ENCODE measurements at places on chromosomes 1 and 21.

- DNase-seq: peak; percentile 64
Measured at GRCh38 chr1:85134583-85135391, 66.0 kb downstream of the SYDE2 start.

GRCh38 chr1:228555074-228555994, 68.2 kb downstream of the RNF187 start:
- DNase-seq: no peak

- DNase-seq: no peak
Measured at GRCh38 chr1:224784265-224785039, 145.0 kb upstream of the DNAH14 start.

- no peak for DNase-seq
Measured at GRCh38 chr1:210596641-210597040, 267.9 kb downstream of the HHAT start.

DNA sequence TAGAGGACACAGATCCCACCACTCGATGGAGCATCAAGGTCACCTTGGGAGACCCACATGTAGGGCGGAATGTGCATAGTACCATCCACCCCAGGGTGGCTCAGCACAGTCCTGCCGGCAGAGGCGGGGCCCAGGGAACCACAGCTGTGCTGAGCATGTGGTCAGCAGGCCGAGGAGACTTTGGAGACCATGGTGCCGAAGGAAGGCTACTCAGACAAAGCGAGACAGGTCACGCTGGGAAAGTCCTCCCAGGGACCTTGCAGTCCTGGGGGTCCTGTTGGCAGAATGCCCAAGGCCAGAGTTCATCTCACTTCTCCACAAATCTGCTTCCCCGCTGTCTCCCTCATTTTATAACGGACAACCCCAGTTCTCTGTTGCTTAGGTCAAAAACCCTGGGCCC, 22.5 kb downstream of the WNT3A start:
- DNase-seq: no peak

GRCh38 chr1:112991402-112992120, 35.6 kb upstream of the SLC16A1 start:
- no peak for DNase-seq

DNA sequence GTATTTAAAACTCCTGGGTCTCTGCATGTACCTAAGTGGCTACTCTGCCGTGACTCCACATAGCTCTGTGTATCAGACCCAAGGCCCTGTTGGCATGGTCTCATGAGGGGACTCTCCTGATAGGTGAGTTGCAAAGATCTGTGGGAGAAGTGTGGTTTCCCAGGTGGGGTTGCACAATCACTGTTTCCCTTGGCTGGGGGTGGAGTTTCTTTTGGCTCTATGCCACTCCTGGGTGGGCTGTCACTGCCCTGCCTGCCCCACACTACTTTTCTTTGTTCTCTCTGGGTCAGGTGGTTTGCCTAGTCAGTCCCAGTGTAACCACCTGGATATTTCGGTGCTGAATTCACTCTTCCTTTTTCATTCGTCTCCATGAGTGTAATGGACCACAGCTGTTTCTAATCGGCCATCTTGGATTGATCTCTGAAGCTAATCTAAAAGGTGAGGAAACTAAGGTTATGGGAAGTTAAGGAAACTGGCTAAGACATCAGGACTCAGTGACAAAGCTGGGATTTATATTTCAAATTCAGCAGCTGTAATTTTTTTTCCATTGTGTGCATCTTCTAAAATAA, 97.1 kb upstream of the CACYBP start:
- DNase-seq: peak; percentile 21

DNA sequence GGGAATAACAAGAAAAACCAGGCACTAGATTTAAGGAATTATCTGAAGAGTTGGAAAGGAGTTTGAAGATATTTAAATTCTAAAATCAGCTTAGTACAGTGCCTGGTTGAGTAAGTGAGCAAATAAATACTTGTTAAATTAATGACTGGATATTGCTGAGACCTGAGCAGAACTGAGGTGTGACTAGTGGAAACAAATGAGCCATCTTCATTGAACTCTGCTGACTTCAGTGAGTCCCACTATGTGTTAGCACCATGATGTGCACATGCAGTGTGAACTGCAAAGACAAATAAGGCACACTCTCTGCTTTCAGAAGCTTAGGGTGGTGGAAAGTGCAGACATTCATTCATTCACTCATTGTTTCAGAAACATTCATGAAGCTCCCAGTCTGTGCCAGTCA, 48.7 kb downstream of the ELAPOR1 start:
- DNase-seq: no peak

GRCh38 chr21:37532868-37533780, 166.6 kb downstream of the DYRK1A start:
- DNase-seq: peak; percentile 52

DNA sequence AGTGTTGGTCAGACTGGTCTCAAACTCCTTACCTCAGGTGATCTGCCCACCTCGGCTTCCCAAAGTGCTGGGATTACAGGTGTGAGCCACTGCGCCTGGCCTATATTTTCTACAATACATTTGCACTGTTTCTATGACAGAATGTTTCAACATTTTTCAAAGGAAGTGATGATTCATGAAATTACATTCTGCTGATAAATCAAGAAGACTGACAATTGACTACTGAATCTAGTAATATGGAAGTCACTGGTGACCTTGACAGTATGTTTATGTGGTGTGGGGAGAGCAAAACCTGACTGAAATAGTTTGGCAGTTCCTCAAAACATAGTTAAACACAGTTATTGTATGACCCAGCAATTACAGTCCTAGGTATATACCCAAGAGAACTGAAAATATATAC, 18.1 kb downstream of the LRIF1 start:
- DNase-seq: no peak

GRCh38 chr1:247542811-247543210, 6.1 kb upstream of the GCSAML start:
- no peak for DNase-seq

DNA sequence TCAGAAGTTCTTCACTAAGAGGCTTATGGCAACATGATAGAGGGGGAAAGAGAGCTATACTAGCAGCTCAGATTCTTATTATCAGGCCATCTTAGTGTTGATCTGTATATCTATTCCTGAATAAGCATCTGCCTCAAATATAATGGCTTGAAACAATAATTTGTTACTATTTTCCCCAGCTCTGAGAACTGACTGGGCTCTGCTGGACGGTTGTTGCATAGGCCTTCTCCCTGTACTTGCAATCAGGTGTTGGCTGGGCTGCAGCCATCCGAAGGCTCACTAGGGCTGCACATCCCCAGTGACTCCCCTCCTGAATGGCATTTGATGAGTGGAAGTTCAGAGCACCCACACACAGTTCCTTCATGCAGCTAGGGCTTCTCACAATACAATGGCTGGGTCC, 116.0 kb downstream of the PROX1 start:
- DNase-seq: no peak

- peak; percentile 29 for DNase-seq
Measured at GRCh38 chr1:229557200-229557850, 1.2 kb downstream of the ABCB10 start.

GRCh38 chr1:31243501-31244286, 4.0 kb upstream of the NKAIN1 start:
- no peak for DNase-seq

DNA sequence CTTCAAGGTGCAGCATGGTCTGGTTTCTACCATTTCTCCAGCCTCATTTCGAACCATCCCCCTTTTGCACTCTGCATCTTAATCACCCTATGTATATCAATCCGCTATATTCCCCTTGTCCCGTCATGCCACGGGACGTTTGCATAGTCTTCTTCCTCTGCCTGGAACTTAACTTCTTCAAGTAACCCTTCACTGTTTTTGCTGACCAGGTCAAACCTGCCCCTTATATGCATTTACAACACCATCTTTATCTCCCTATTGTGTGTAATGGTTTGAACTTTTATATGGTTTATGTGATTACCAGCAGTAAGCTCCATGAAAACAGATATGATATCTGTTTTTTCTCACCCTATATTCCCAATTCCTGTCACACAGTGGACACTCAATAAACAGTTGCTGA, 2.3 kb downstream of the VPS45 start:
- DNase-seq: no peak

DNA sequence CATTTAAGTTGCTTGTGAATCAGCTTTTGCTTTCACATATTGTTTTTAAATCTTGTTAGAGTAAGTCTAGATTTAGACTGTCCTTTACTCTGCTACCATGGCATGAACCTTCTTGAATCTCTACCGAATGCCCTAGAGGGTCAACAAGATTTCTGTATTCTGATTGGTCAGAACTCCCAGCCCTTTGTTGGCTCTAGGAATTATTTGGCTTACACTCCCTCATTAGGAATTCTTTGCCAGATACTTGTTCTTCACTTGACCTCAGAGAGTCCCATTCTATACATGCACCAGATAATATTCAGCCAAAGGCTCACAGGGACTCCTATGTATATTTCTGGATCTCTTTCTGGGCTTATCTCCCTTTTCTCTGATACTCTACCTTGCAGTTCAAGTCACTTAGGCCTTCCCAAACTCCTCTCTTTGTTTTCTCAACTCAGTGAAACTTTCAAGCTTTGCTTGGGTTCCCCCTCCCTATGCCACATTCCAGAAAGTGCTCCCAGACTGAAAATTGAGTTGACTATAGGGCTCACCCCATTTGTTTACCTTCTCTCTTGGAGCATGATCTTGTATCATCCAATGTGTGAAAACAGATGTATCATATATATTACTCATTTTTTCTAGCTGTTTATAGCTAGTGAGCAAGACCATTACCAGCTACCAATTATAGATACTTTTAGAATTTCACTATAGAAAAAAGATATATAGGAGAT, 405.0 kb downstream of the PLPP3 start:
- DNase-seq: no peak

- DNase-seq: peak; percentile 65
Measured at GRCh38 chr1:116318897-116319296, 54.1 kb upstream of the ATP1A1 start.

DNA sequence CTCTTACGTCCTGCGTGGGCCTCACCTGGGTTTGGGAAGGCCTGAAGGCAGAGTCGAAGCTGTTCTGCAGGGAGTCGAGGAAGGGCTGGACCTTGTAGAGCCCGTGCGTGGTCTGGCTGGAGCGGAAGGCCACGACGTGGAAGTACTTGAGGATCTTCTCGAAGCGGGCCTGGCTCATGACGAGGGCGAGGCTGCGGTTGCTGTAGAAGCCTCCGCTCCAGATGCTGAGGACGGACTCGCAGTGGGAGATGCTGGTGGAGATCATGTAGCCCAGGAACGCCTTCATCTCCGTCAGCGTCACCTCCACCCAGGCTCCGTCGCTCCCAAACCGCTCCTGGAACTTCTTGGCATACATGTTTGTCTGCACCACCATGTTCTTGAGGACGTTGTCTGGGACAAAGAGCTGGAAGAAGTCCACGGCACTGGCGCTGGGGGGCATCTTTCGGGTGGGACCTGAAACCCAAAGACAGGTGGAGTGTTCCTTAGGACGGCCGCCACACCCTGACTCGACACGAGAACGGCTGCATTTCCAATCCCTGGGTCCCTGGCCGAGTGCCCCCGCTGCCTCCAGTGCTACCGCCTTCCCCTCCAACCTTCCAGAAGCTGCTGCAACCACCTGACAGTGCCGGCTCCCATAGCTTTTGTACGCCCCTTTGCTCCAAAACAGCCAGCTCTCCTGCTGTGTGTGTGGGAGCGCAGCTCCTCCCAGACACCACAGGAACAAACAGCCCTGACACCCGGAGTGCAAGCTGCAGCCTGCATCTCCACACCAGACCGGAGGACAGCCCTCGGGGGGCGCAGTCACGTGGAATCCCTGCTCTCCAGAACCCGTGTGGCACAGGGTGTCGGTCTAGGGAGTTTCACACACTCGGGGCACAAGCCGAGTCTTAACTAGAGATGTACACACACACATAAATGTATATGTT, 69.0 kb downstream of the PGBD5 start:
- no peak for DNase-seq

- peak; percentile 81 for DNase-seq
Measured at GRCh38 chr1:12615865-12616708, 1.9 kb downstream of the DHRS3 start.

DNA sequence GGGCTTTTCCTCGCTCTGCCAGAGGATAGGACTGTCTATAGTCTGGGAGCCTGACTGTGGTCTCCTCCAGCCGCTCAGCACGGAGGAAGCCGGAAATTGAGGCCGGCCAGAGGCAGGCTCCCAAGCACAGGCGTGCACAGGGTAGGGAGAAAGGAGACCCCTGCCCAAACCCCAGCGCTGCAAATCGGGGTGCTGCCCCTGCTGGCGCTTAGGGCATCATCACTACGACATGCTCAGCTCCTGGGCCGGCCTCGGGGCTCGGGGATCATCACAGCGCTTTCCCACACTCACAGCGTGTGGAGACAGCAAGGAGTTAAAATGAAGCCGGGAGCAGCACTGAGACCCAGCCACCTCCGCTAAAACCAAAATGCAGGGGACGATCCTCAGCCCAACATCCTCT, 62.8 kb upstream of the ARHGEF16 start:
- no peak for DNase-seq

Measured in hepatocyte (in vitro differentiated cells).